ENCODE measurements at places on chromosomes 1 and 21. TPM values are rescaled to one million over a fixed set of nuclear protein-coding genes. Genes with fewer than 3 reads are reported as not detected.

RNU1-1 gene
- total RNA-seq = under 0.01 TPM

PYHIN1 gene
- 2.8 TPM for total RNA-seq

CTSS gene
- 82.6 TPM for total RNA-seq

SELL gene
- 8.5 TPM for total RNA-seq

UMODL1 gene
- total RNA-seq = 0.14 TPM

SYT6 gene
- total RNA-seq = 0.85 TPM

CATSPERE gene
- total RNA-seq = 0.14 TPM

VCAM1 gene
- 42.4 TPM for total RNA-seq

CDCP2 gene
- total RNA-seq = not detected

SLC27A3 gene
- total RNA-seq = 71.7 TPM

LAX1 gene
- 0.99 TPM for total RNA-seq
